Stimulated activated CD8-positive, alpha-beta memory T cell treated with anti-CD3 and anti-CD28 coated beads, Interleukin-4, amount 100 ng/mL, for 1 hour (primary cell): ENCODE measurements at places on chromosomes 1 and 21.

DNA sequence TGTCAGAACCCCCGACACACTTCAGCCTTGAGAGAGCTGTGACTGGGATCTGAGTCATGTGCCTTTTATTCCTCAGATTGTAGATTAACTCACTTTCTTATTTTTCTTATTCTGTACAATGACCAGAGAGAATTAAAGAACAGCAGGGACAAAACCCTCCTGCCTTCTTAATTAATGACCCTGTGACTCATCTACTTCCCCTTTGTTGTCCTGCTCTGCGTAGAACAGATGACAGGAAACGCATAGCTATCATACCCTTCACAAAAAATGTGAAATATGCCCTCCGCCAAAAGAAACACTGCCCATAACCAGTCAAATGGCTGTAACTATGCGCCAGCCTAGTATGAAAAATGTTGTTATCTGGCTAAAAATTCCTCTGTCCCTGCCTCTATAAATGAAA, 9.1 kb upstream of the PADI2 start:
- DNase-seq = no peak

DNA sequence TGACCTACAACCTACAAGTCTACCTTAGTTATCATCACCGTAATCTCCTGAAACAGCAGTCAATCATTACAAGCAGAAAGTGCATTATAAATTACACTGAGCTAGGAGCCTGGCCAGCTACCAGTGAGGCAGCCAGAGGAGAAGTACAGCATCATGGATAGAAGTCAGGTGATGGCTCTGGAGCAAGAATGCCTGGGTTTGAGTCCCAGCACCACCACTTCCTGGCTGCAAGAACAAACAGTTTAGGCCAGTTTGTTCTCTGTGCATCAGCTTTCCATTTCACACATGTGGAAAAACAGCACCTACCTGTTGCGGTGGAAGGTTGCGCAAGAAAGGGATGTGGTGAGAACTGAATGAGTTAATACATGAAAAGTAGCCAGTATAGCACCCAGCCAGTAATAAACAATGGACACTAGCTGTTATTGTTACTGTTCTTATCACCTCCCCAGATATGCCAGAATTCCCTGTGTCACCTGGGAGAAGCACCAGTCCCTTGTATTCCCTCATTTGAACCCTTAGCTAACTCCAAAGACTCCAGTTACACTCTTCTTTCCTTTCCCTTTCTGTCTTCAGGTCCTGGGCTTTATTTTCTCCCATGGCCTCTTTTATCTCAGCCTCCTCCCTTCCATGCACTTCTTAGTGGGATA, 9.0 kb downstream of the CREG1 start:
- no peak for DNase-seq

- no peak for DNase-seq
Measured at GRCh38 chr21:25640202-25640942, 1.3 kb downstream of the JAM2 start.

GRCh38 chr21:39531840-39532239, 80.1 kb downstream of the SH3BGR start:
- no peak for DNase-seq

- no peak for DNase-seq
Measured at GRCh38 chr1:10504249-10504648, 29.5 kb downstream of the PEX14 start.
